LNCaP clone FGC (cell line): ENCODE measurements at places on chromosomes 4 and X.

GRCh38 chr4:177879851-177880250 is 437.6 kb upstream of the AGA start:
- no peak for DNase-seq

DNA sequence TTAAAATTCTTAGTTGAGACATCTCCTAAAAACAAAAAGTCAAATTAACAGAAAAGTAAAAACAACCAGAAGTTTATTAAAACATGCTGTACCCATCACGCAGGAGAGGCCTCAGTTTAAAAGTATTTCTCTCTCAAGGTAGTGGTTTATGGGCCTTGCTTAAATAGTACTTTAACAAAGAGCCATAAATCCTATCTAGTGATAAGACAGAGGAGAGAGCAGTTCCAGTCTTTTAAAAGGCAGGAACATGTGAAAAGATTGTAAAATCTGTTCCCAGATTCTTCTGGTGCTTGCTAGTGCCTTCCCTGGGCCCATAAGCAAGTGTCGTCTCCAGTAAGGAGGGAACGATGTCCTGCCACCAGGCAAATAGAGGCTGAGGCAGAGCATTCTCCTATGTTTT is 476.3 kb upstream of the ADGRL3 start:
- DNase-seq: no peak

- no peak for DNase-seq
Measured at GRCh38 chrX:781224-782204, 150.9 kb downstream of the SHOX start.

DNA sequence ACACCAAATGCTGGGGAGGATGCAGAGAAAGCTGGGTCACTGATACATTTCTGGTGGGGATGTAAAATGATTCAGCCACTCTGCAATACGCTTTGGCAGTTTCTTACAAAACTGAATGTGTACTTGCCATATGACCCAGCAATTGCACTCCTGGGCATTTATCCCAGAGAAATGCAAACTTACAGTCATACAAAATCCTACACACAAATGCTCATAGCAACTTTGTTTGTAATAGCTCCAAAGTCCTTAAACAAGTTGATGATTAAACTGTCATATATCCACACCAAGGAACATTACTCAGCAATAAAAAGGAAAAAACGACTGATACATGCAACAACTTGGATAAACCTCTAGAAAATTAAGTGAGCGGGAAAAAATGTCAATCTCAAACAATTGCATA is 12.3 kb downstream of the MID1 start:
- DNase-seq: no peak

- no peak for DNase-seq
Measured at GRCh38 chrX:153725832-153726285, 1.2 kb downstream of the ABCD1 start.

- DNase-seq: peak; percentile 7
Measured at GRCh38 chrX:39137363-39137954, 336.2 kb downstream of the MID1IP1 start.

- DNase-seq: peak; percentile 46
Measured at GRCh38 chr4:67152976-67153375, 392.3 kb downstream of the CENPC start.

DNA sequence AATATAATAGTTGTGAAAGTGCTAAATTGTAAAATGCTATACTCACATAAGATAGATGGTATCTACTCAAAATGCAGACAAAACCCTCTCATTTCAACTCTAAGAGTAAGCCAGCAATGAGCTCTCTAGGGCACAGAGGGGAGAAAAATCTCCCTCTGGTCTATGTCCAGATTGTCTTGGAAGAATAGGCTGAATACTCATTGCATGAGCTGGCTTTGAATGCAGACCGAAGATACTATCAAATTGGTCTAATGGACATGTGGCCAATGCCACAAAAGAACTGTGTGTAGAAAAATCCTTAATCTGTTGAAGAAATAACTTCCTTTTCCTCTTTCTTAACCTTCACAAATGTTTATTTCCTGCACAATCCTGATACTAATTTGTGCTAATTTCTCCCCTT is 3.5 kb downstream of the ZXDA start:
- no peak for DNase-seq

- no peak for DNase-seq
Measured at GRCh38 chrX:85992811-85993229, 54.5 kb downstream of the CHM start.

GRCh38 chrX:50726296-50726695 is 87.7 kb downstream of the SHROOM4 start:
- no peak for DNase-seq

DNA sequence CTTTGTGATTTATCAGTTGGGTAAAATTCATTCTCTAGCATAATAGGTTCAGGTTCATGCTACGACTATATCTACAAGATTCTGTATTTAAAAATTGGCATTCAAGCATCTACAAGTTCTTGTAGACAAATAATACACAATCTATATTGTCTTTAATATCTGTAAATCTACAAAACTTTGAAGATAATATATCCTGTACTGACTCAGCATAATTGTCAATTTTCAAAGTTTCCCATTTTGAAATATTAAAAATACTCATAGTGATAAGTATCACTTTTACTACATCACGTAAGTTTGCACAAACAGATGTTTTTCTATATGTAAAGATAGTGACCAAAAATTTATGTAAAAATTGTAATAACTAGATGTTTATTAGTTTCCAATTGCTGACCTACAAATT is 360.6 kb downstream of the FSTL5 start:
- DNase-seq: no peak

DNA sequence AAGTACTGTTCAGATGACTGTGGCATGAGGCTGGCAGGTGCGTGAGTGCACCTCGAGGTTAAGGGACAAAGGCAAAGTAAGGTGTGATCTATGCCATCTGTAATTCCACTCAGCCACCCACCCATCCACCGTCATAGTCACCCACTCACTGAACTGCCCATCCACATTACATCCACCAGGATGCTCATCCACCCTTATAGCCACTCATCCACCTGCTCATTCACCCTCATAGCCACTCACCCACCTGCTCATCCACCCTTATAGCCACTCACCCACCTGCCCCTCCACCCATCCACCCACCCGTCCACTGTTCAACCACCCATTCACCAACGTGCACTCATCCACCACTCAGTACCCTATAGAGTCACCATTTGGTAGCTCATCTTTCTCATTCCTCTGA is 64.1 kb upstream of the UXT start:
- DNase-seq: no peak

DNA sequence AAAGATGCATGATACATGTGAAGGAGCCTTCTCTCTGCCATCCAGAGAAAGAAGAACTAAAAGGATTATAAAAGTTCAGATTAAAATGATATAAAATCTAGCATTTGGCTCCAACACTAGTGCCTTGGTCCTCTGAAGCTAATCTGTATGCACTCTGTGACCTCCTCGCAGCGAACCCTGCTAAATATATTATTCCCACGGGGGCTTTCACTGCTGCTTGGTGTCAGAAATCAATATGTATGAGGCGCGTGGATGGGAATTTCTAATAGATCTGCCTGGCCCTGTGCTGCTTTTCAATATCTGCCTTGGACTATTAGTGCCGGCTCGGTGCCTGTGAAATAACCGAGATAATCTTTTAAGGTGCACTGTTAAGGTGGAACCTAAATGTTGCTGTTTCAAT is 69.7 kb downstream of the CXXC4 start:
- DNase-seq: no peak

DNA sequence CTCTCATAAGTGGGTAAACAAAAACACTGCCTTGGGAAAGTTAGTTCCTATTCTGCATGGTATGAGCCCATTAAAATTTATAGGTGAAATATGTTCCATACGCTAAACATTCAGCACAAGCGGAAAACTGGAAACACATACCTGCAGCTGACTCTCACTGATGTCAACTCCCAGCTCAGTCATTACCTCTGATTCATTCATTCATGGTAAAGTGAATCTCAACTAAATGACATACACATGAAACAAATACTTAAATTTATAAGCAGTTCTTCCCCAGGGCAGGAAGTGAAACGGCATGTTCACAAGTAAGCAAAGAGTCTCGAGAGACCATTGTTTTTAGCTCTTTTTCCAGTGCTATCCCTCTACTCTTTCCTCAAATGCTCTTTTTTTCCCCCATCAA is 1.6 kb downstream of the SLC10A6 start:
- no peak for DNase-seq
